ENCODE measurements at places on chromosomes 4 and X.

- DNase-seq: no peak
Measured at GRCh38 chr4:105374071-105374470, 99.8 kb downstream of the PPA2 start.

DNA sequence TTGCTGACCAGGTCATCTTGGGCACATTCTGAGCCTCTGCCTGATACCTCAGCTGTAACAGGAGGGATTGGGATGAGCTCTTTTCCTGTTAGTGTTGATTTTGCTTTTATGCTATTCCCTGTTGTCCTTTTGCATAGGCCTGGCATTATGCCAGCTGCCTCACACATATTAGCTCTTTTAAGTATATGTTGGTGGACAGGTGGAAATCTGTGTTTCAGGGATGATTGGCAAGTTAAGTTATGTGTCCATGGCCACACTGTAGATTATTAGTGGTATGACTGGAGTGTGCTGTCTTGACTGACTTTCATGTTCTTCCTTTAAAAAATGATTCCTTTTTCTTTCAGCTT, 28.9 kb downstream of the NSD2 start:
- no peak for DNase-seq

DNA sequence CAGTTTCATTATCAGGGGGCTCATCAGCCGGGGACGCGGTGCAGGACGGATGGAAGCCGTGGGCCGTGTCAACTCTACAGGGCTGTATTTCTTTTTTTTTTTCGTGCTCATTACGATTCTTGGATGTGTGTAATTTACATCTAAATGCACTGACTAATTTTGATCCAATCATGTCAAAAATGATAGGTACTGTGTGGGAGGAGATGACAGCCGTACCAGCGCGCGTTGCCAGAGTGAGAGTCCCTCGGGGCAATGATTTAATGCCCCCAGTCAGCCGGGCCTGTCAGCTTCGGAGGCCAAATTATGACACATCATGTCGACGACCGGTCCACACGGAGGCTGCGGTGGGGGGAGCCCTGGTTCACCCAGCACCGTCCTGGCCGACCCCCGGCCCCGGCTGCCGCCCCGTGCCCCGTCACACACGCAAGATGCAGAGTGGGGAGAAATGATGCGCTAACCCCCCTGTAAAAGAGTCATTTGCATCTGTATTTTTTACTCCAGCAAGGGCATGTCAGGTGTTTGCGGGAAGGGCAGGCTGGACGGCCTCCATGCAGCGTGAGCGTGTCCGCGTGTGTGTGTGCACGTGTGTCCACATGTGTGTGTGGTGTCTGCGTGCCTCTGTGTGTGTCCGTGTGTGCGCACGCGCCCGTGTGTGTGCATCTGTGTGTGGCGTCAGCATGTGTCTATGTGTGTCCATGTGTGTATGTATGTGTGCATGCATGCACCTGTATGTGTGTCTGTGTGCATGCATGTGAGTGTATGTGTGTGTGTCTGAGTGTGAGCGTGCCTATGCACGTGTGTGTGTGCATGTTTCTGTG, 74.3 kb upstream of the PPP2R3B start:
- no peak for DNase-seq

DNA sequence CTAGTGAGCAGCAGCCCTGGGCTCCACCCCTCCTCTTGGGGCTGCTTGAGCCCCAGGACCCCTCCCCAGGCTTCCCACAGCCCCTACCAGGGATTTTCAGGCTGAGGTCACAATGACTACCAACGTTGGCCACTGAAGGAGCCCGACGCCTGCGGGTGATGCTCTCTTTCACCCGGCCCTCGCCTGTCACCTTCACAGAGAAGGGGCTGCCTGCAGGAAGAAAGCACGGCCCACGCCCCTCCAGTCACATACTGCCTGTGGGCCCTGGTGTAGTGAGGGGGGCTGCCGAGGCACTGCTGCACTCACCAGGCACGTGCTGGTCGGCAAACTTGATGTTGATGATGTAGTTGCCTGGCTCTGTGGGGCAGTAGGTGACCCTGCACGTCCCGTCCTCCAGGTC, 22.0 kb downstream of the FLNA start:
- no peak for DNase-seq

- no peak for DNase-seq
Measured at GRCh38 chr4:152243206-152243605, 292.7 kb downstream of the FBXW7 start.

- DNase-seq: no peak
Measured at GRCh38 chrX:94515009-94515408, 841.0 kb downstream of the FAM133A start.

DNA sequence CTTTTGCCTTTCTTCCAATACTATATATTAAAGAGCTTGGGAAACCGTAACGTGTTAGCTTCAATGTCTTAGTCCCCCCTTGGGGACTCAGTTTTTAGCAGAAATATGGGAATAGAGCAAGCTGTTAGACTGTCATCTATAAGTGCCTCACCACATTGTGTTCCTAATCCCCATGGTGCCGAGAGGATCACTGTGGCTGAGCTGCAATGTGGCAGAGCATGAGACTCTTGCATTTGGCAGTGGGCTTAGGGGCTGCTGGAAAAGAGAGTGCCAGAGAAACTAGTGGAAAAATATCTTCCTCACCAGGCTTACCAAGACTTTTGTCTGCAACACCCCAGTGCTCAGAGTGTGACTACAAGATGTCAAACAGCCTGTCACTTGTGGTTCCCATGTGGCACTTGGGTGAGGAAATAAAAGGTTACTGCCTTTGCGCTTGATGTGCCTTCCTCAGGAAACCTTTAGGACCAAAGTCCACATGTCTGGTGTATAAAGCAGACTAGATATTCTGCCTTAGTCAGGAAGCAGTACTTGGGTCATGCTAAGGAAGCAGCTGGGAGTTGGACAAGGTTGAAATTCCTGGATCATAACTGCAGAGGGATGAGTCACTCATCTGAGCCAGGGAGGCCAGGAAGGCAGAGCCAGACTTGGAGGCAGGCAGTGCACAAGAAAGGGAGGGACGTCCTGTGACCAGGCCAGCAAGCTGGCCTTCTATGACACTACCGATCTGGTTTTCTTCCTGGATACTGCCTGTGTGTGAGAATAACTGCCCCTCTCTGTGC, 9.7 kb upstream of the MAGEA4 start:
- no peak for DNase-seq

GRCh38 chrX:95427389-95427788, 1257.3 kb upstream of the DIAPH2 start:
- DNase-seq: no peak

- no peak for DNase-seq
Measured at GRCh38 chr4:144450526-144450925, 195.4 kb upstream of the HHIP start.

GRCh38 chr4:13918991-13919441, 291.5 kb upstream of the BOD1L1 start:
- DNase-seq: no peak

DNA sequence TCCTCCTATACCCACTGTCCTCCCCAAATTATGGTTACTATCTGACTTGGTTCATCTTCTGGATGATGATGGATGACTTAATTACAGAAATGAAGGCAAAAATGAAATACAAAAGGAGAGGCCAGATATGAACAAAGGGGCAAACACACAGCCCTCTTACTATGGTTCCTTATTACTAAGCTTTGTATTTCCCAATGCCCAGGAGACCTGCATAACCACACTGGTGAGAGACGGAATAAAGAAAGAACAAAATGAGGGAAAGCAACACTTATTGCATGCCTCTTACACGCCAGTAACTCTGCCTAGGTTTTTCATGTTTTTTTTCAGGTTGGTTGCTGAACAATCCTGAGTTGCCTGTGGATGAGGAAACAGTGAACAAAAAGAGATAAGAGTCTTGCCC, 120.5 kb downstream of the SLC10A7 start:
- DNase-seq: no peak

GRCh38 chr4:14465057-14465456, 537.2 kb upstream of the CPEB2 start:
- no peak for DNase-seq

GRCh38 chrX:39445336-39445735, 644.1 kb downstream of the MID1IP1 start:
- DNase-seq: no peak

GRCh38 chr4:99159699-99160098, 15.6 kb upstream of the ADH4 start:
- no peak for DNase-seq

DNA sequence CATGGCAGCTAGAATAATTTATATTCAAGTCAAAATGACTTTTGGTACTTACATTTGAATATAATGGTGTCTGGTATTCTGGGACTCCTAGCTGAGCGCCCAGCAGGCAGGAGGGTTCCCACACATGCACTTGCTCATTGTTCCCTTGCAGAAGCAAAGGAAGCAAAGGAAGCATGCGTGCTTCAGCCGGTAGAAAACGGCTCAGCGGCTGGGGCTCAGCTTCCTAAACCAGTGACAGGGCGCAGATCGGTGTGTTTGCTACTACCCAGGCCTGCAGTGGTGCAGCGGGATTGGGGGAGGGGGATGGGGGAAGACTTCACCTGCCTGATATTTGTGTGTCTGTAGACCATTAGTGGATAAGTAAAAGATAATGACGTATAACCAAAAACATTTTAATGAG, 978.3 kb upstream of the TENM3 start:
- DNase-seq: no peak

DNA sequence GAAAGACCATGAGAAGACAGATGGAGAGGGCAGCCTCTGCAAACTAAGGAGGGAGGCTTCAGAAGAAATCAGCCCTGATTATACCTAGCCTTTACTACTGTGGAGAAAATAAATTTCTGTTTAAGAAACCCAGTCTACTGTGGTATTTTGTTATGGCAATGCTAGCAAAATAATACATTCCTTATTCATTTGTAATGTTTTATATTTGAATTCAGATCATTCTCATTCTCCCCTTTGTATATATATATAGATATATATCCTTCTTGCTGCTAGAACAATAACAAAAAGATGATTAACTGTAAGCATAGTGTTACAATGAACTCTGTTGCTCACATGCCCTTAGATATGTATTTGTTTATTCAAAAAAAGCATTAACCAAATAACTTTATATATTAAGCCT, 22.5 kb downstream of the DMD start:
- no peak for DNase-seq

DNA sequence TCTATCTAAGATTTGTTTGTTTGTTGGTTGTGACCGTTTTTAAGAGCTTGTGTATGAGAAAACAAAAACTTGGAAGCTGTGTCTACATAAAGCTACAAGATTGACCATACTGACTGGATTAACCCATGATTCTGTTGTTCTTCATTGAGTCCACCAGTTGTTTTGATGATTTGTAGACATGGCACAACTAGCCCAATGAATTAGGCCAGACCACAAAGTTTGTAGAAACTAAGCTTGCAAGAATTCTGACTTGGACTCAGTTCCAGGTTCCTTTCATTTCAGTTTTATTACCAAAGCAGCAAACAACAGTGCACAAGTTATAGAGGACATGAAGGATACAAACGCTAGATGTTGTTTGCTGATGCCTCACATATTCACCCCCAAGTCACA, 119.3 kb downstream of the RASGEF1B start:
- DNase-seq: no peak

- DNase-seq: no peak
Measured at GRCh38 chr4:143438710-143439109, 74.8 kb upstream of the SMARCA5 start.

DNA sequence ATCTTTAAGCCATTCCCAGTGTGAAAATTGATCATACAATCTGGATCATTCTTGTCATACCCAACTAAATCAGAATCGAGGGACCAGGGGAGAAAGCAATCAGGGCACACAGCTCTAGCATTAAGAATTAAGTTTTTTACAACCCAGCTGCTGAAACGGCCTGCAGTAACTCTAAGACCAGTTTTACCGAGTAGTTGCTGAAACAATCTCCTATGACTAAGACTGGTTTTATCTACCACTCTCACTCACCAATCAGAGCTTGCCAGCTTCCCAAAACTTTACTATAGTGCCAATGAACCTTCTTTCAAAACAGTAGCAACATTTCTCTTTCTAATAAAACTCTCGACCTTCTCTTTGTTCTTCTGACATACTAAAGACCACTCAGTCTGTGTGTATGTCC, 2.8 kb upstream of the SAP30 start:
- no peak for DNase-seq

- no peak for DNase-seq
Measured at GRCh38 chr4:100189820-100190642, at the start of gene DDIT4L. TSS of gene DDIT4L (minus strand) at chr4:100190468. CDS start at chr4:100189983, 485 bp downstream.

GRCh38 chrX:151039351-151039750, 56.2 kb downstream of the HMGB3 start:
- no peak for DNase-seq

- no peak for DNase-seq
Measured at GRCh38 chr4:153759407-153760316, at the start of gene RNF175. TSS of gene RNF175 (minus strand) at chr4:153760024. CDS start at chr4:153759862, 162 bp downstream.

GRCh38 chr4:84718699-84719098, 135.8 kb downstream of the CDS1 start:
- DNase-seq: no peak

DNA sequence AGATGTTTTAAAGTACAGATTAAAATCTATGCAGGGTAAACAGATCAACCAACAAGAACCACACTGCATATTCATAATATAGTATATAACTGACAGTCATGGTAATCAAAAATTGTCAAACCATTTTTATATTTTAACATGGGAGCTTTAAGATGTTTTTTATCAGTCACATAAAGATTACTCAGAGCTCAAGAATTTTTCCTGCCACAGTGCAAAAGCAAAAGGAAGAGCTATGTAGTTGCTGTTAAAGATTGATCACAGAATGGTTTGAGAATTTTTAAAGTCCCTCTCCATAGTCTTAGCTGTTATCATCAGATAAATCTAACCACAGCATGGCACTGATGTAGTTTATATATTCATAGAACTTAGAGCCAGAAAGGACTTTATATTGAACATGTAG, 8.5 kb downstream of the RAB9B start:
- no peak for DNase-seq

DNA sequence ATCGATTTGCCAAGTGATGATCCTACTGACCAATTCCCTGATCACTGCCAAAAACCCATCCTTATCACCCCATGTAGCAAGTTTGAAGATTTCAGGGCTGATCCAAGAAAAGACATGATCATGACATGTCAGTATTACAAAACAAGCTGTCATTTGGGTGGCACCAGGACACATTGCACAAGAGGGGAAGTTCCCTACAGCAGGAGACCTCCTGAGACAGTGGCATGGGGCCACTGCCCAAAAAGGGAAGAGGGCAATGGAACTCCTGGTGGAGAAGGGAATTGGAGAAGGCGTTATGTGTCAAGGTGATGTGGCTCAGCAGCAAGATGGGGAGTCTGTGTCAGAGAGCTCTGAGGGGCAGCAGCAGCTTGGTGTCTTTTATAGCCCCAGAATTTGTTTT, 43.4 kb downstream of the ZNF182 start:
- no peak for DNase-seq

- no peak for DNase-seq
Measured at GRCh38 chrX:143634309-143634662, 1.6 kb downstream of the SLITRK4 start.

Data from stimulated activated CD8-positive, alpha-beta memory T cell treated with anti-CD3 and anti-CD28 coated beads, Interleukin-4, amount 100 ng/mL, for 1 hour (primary cell).